ENCODE measurements at places on chromosomes 4 and X.
A peak's percentile ranks its signal among the peaks of the same experiment; 100 is the strongest.

GRCh38 chr4:17063888-17064287 is 165.4 kb upstream of the LDB2 start:
- no peak for DNase-seq

GRCh38 chrX:110665223-110666002 is 130.2 kb downstream of the CHRDL1 start:
- peak; percentile 16 for DNase-seq

DNA sequence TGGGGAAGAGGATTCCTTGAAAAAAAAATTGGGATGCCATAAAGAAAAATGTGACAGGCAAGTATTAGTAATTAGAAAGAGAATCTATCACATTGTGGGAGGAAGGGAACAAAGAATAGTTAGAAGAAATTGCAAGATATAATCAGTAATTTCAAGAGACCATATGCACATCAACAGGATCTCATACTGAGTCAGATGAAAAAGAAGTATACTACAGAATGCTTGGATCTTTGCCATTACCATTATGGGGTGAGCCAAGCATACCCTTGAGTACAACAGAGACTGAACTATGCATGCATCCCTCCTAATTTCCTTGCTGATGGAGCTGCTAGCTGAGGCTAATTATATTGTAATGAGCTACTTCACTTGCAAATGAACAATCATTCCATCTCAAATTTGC is 287.6 kb downstream of the PAPSS1 start:
- DNase-seq, result no peak

- DNase-seq, result no peak
Measured at GRCh38 chr4:101280866-101281600, 66.3 kb downstream of the PPP3CA start.

DNA sequence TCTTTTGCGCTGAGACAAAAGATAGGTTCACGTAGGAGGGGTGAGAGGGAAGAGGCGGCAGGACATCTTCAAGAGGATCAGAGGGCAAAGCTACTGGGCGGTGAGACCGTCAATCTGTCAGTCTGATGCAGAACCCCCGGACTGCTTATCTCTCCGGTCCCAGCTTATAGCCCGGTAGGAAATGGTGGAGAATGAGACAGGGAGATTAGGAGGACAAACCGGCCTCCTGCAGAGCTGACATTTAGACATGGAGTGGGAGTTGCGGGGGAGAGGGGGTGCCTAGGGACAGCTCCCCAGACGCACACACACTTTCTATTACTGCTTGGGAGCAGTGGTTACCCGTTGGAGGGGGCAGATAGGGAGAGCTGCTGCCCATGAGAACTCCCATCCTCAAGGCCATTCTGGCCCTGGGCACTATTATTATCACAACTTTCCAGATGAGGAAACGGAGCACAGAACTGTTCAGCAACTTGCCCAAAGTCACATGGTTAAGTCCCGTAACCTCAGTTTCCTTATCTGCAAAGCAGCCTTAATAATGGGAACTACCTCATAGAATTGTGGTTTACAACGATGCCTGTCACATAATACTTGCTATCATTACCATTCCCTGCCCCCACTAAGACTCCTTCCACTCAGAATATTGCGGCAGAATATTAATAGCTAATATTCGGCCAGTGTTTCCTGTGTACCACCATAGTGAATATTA is 1.1 kb upstream of the HDAC6 start:
- DNase-seq, result no peak

DNA sequence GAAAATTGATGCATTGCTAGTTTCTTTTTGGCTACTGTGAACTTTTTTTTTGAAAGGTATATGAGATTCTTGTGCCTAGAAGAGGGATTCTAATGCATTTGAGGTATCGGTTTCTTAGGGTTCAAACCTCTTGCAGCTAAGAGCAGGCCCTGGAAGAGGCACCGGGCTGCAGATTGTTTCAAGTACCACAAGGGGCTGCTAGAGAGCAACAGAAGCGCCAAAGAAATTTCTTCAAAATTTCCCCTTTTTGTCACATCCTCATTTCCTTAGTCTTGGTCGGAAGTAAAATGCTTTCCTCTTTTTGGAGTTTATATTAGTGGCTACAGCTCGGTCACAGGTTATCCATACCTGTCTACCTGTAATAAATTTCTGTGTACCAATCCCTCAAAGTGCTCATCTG is 89.8 kb downstream of the PDGFRA start:
- peak; percentile 79 for DNase-seq

DNA sequence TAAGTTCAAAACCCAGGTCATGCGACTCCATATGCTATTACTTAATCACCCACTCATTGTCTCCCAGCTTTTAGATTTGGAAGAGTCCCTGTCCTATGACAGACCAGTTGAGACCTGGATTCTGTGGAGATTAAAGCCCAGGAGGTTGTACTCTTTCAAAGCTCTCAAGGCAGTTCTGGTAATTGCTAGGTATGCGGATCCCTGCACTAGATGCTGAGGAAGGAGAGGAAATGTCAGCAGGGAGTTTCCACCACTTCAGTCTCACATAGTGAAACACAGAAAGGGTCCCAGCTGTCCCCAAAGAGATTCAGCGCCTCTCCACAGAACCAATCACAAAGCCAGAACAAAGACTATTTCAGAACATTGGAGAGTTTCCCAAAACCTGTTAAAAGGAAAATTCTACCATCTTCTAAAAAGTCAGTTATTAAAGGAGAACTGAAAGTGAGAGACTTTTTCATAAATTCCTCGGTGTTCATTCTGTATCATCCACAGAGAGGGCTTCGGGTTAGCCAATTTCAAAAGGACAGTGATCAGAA is 53.4 kb downstream of the IRF2 start:
- no peak for DNase-seq

DNA sequence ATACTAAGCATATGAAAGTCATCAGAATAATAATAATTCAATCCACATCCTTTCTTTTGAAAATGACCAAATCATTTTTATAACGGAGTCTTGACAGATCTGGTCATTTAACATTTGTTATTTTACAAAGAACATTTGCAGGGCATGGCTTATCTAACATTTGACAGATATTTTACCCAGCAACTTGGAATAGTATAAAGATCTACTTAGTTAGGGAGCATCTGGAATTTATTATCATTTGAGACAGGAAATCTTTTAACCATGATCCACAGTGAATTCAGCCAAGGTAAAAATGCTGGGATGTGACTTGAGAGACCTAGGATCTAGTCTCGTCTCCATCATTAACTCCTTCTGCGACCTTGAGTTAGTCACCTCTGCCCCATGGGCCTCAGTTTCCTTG is 22.4 kb downstream of the STARD8 start:
- DNase-seq, result no peak

GRCh38 chr4:71026086-71026485 is 32.6 kb downstream of the DCK start:
- DNase-seq, result peak; percentile 88

GRCh38 chr4:176383273-176384077 is 63.7 kb downstream of the SPCS3 start:
- peak; percentile 59 for DNase-seq

GRCh38 chr4:6869944-6870343 is 39.7 kb upstream of the TBC1D14 start:
- DNase-seq, result no peak

DNA sequence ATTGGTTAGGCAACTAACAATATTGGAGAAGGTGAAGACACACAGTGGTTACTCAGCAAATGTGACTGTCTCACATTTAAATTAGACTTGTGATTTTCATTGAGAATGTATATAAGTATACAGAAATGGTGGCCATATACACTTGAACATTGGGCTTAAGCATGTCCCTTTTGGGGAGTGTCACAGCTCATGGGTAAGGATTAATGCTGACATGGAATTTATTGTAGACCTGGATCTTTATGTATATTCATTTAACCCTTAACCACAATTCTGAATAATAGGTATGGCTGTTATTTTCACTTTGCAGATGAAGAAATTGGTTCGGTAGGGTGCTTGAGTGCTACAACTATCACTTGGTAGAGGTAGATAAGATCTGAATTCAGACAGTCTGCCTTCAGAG is 95.5 kb upstream of the WDFY3 start:
- no peak for DNase-seq

DNA sequence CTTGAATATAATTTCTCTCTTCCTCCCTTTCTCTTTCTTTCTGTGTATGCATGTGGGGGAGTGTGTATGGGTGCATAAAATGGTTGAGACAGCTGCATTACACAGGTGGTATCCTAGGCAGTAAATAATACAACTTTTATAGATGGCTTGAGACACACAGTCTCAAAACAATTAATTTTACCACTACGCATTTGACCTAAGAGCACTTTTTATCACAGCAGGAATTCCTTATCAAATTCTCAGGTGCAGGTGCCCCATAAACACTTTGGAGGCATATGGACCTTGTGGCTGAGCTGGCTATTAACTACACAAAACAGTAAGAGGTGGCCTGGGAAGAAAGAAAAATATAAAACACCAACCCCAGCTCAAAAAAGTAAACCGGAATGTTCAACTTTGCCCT is 91.3 kb downstream of the RASGEF1B start:
- no peak for DNase-seq

GRCh38 chr4:78772526-78773091 is 3.5 kb upstream of the BMP2K start:
- no peak for DNase-seq
